ENCODE measurements at places on chromosomes 1 and 21.

GRCh38 chr1:46749404-46749803, 30.5 kb upstream of the EFCAB14 start:
- no peak for DNase-seq

GRCh38 chr1:228814176-228814575, 78.9 kb downstream of the RHOU start:
- no peak for DNase-seq

- DNase-seq = no peak
Observed at GRCh38 chr1:246418565-246419312, 88.3 kb downstream of the SMYD3 start.

- no peak for DNase-seq
Observed at GRCh38 chr1:24406788-24407187, 6.8 kb downstream of the STPG1 start.

GRCh38 chr21:41499920-41500319, 8.0 kb downstream of the TMPRSS2 start:
- no peak for DNase-seq

DNA sequence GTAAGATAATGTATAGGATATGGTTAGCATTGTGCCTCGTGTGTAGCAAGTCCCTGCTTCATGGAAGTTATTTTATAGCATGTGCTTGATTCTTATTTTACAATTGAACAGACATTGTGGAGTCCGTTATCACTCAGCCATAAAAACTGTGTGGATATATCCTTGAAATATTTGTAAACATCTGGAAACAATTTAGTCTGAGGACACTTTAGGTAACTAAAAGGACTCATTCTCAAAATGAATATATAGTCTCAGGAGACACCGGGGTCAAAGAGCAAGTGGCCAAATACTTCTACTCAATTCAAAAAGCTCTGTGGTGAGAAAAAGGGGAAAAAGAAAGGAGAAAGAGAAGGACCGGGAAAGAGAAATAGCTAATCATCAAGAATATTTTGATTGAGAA, 23.7 kb downstream of the PRRX1 start:
- no peak for DNase-seq

DNA sequence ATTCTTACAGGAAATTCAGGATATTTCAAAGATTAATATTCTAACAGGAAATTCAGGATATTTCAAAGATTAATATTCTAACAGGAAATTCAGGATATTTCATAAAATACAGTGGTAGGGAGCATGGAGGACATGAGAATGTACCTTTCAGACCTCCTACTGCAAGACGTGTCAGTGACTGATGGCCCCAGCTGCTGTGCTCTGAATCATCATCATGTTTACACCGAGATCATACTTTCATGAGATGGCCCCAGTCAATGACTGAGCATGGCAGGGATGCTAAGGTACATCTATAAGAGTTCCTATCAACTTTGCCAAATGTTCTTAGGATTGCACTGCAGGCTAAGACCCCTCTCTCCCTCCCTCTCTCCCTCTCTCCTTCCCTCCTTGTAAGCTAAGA, 69.0 kb downstream of the HFM1 start:
- DNase-seq = no peak

DNA sequence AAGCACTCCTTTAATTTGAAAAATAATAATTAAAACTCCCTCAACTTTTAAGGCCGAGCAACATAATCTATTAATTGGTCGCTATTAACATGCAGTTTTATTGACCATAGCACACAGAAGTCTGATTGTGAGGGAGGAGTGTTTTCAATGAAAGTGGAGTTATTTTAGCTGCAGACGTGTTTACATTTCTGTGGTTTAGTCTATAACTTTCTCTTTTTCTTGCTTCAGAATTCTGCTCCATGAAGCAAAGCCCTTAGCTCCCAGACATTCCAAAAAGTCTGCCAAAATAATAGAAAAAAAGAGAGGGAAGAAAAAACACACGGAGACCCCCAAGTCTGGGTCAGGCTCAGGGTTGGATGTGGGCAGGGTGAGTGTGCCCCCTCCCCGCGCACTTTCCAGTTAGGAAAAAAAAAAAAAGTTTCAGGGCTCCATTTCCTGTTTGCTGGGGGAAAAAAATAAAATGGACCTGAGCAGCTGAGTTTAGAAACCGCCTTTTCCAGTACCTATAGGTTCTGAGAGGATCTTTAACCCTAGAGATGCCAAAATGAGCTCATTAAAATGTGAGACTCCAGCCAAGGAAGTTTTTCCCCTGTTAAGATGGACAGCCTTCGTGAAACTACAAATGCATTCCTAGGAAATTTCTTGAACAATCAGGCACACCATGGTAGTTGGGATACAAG, 143.7 kb upstream of the ETS2 start:
- DNase-seq = no peak

GRCh38 chr1:26221094-26221493, 12.9 kb upstream of the CEP85 start:
- DNase-seq = no peak

DNA sequence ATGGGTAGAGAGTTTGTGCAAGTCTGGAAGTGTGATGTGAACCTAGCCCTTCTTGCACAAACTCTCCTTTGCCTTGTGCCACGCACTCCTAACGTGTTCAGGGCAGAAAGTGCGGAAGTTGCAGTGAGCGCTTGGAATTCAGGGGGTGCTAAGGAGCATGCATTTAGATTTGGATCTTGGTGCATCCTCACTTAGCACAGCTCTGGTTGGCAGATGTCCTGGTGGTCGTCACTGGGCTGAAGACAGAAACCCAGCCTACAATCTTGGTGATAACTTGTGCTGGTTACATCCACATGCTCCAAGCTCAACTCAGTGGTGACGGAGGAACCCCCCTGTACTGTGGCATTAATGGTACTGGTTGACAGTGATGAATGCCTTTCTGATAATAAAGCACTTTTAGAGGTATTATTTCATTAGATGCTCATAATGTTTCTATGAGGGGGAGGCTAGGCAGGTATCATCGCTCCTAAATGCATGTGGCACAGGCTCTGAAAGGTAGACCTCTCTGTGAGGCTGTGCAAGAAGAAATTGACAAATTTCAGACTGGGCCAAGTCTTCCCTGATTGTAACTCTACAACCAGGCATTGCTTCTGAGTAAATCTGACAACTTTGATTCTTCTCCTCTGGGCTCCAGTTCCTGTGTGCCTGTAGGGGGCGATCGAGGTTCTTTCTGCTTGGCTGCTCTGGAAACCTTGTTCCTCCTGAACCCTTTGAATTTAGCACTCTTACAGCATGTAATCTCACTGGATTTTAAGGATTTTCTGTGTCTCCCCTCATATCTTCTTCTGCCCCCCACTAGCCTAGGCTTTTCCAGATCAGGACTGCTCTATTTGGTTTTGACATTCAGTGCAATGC, 40.6 kb downstream of the MAPKAPK2 start:
- no peak for DNase-seq

DNA sequence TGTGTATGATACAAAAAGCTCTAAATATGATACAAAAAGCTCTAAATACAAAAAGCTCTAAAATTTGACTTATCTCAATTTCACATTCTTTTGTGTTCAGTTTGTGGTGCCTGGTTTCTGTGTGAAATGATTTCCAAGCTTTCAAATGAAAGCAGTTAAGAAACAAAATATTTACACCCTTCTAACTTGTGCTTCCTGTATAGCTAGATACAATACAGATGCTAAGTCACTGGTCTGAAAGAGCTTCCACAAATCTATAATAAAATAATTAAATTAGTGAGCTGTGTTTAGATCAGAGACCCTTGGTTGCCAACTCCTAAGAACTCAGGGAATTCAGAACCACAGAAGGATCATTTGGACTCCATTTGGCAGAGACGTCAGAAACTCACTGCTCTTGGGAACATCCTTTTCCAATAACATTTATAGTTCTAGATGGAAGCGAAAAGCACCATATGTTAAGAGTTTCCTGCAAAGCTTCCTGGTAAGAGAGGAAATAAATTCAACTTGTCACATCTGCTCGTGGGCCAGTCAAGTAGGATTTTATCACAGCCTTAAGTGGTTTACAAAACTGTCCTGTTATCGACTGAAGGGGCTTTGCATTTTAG, 1079.1 kb downstream of the ADGRL2 start:
- no peak for DNase-seq

DNA sequence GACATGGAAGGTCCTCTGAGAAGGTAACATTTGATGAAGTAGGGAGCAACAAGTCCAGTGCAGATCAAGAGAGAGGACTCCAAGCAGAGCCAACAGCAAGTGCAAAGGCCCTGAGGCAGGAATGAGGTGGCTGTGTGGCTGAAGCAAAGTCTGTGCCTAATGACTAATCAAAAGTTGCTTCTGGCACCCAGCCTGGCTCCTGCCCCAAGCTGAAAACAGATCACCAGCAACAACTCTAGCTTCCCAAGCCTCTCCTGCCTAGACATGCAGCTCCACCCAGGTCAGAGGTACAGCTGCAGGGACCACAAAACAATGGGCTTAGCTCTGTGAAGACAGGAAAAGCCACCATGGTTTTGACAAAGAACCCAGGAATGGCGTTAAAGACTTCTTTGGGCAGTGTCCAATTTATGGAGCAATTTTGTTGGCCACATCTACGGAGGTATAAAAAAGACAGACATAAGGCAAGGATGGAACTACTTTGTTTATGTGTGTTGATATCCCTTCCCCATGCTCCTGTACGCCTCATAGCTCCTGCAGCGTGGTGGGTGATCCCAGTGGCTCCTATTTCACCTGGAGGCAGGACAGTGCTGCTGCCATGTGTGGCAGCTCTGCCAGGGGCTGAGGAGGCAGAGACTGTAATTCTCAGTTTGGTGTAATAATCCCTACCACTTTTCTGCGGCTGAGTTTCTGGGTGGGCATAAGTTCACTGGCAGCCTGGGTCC, 26.4 kb upstream of the IGSF3 start:
- DNase-seq = no peak

DNA sequence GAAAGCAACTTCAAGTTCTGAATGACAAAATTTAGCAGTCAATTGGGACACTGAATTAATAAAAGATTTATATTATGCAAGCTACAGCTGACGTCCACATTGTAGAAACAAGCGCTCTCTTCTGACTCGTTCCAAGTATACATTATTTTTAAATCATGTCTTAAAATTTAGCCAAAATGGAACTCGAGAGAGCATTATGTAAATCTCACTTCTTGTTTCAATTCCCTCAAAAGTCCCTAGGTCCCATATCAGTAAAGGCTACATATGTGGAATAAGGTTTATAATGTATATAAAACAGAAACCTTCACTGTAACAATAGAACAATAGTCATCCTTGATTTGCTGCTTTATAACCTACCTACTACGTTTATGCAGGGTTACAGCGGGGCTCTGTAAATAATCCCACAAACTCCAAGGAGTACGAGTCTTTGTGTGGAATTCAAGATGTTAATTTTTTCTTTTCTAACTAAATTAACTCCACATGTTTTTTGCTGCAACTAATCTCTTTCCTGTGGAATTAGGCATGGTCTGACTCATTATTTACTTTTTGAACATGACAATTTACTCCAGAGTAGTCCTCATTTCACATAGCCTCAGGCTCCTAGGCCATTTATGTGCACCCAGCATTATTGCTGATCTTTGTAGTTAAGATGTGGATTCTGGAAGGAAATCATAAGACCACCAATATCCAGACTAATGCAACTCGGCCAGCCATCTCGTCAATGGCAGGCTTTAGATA, 785.1 kb downstream of the LTN1 start:
- no peak for DNase-seq

DNA sequence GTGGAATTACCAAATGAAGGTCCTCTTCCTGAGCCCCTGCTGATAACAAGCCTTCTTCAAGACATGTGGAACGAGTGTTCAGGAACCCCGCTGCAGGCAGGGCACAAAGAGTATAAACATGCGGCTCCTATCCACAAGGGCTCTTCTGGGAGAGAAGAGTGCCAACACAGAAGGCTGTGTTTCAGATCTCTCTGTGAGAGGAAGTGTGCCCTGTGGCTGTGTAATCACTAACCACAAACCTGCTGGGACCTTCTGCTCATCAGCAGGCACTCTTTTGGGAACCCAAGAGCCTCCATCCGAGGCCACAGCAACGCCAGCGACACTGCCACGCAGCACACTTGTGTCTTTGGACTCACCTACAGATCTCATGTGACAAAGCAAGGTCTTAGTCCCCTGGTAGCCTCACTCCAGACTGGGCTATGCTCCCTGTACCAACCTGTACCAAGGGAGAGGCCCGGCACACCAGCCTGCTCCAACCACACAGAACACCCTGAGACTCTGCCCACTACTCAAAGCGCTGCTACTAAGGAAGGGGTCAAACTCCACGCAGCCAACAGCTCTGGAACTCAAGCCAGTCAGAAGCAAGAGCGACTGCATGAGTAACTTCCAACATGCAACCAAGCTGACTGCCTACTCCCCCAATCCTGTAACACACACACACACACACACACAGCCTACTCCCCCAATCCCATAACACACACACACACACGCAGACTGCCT, 7.8 kb downstream of the PTTG1IP start:
- no peak for DNase-seq

GRCh38 chr1:50103615-50104081, 5.1 kb upstream of the ELAVL4 start:
- DNase-seq = peak; percentile 78

GRCh38 chr1:154755858-154756730, 114.0 kb downstream of the KCNN3 start:
- DNase-seq = no peak

DNA sequence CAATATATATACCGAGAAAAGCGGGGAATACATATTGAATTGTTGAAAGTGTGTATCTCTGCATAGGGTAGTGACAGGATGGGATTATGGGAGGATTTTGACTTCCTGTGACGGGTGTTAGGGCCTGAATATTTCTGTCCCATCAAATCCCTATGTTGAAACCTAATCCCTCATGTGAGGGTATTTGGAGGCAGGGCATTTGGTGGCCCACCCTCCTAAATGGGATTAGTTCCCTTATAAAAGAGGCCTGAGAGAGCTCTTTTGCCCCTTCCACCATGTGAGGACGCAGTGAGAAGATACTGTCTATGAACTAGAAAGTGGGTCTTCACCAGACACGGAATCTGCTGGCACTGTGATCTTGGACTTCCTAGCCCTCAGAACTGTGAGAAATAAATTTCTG, 137.3 kb downstream of the ZSCAN20 start:
- no peak for DNase-seq

DNA sequence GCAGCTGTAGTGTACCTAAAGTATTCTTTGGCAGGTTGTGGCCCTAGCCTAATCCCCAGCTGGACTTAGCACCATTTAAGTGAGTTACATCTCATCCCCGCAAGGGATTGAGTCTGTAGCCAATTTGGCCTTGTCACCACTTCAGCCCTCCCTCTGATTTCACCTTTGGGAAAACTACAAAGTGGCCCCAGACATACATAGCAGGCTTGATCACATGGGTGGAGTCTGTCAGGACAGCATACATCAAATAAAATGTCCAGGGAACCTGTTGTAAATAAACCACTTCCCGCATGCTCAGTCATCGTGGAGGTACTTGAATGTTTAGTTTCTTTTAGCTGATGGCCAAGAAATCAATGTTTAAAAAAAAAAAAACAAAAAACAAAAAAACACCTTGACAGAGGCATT, 142.5 kb downstream of the DHRS3 start:
- no peak for DNase-seq

- no peak for DNase-seq
Observed at GRCh38 chr1:154431586-154432373, 26.6 kb downstream of the IL6R start.

DNA sequence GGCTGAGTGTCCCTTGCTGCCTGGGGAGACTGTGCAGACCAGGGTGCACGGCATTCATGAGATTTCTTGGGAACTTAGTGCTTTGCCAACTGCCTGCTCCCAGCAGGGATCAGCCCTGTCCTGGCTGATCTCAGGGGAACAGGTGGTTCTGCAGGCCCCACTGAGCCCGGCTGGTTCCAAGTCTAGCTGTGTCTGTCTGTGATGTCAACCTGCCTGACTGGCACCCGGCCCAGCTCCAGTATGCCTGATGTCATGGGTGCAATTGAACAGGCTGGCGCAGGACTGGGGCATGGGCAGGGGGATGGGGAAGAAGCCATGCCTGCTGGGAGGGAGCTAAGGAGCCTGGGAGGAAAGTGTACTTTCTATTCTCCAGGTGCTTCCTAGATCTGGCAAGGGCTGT, 227.1 kb downstream of the GRIK3 start:
- DNase-seq = peak; percentile 41

All from NCI-H1092 (cell line).